ENCODE measurements at places on chromosomes 2 and 18.

DNA sequence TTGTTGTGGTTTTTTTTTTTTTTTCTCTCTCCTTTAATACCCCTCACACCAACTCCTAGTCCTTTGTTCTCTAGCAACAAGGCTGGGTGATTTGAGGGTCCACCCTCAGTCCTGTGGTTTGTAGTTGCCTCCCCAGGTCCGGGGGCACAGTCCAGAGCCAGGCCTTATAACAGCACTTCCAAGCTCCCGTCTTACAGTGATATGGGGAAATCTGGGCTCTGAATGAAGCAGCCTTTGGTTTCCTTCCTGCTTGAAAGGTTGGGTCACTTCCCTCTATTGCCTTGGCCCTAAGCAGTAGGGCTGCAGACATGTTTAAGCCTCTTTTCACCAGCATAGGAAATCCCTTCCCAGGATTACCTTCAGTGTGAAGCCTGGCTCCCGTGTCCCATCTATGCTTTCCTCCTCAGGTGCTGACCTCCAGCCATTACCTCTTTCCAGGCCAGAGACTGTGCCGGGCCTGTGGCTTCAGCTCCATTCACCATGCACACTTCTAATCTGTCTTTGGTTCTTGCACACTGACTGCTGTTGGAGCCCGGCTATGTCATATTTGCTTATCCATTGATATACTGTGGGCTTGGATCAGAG is 21.2 kb upstream of the NTSR2 start:
- DNase-seq = peak; percentile 76

- DNase-seq = no peak
These were observed 1.1 kb downstream of the CNDP2 start for GRCh38 chr18:74497324-74497676.

- DNase-seq = peak; percentile 34
These were observed 16.5 kb downstream of the SLC4A3 start for GRCh38 chr2:219643788-219644398.

DNA sequence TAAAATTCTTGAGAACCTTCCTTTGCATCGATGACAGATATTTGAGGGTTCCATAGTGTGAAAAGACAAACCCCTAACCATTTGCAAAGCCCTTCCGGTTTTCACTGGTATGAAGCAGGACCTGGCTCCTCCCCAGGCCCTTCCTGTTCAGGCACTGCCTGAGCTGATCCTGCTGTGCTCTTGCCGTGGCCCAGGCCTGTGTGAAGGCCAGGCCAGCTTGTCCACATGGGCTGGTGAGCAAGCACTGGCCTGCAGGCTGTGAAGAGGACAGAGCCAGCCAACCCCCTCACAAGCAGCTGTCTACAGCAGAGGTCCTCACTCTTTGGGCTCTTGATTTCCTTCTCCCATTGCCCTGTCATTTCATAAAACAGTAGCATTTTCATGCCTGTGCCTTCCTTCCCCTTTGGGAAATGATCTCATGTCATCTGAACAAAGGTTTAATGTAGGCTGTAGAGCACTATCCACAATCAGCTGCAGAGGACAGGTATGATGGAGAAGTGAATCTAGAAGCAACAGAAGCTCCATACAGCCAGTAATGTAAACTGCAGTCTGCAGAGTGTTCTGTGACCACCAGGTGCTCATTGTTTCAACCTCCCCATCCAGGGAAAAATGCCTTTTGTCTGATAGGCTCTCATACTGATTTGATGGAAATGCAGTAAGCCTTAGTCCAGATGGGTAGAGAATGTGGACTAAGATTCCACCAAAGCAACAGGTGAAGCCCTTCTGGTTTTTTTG is 19.8 kb downstream of the MPHOSPH10 start:
- no peak for DNase-seq
